ENCODE measurements at places on chromosomes 16 and 17. TPM values are rescaled to one million over a fixed set of nuclear protein-coding genes. Genes with fewer than 3 reads are reported as not detected.

- no peak overlapping the region for H3K4me3 ChIP-seq
- peaks cover 15% of the 10 kb centered on the region for H3K4me1 ChIP-seq
- no peak overlapping the region for H3K27ac ChIP-seq
- peaks cover 6% of the 10 kb centered on the region for H3K36me3 ChIP-seq
- H3K27me3 ChIP-seq: peaks cover 34% of the 10 kb centered on the region
Observed at GRCh38 chr16:4111748-4112696, 4.2 kb downstream of the ADCY9 start.

DNA sequence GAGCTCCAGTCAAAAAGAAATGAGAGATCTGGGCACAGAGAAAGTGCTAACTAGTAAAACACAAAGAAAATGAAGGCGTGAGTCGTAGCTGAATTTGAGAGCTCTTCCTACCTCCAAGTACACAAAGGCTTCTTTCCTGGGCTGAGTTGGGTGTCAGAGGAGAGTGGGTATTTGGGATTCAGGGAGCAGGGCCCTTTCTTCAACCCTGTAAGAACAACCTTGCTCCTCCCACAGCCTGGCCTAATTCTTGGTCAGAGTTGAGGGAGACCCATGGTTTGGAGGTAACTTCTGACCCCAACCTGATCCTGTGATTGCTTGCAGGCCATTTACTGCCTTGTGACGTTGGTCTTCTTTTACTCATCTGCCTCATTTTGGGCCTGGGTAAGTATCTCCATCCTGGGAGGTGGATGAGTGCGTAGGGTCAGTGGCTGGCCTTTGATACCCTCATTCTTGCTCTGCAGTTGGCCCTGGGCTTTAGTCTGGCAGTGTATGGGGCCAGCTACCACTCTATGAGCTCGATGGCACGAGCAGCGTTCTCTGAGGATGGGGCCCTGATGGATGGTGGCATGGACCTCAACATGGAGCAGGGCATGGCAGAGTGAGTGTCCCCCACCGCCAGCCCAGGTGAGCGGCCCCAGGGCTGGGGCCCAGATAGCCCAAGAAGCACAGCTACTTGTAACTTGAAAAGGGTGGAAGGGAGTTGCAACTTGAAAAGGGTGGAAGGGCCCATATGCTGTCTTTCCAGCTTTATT lies 1.3 kb downstream of the TMEM208 start:
- DNase-seq: no peak
- peaks cover 17% of the 10 kb centered on the region for H3K4me1 ChIP-seq
- H3K27ac ChIP-seq: peak overlapping the region; percentile 95
- H3K27me3 ChIP-seq: no peaks in the 10 kb centered on the region

- H3K27ac ChIP-seq: no peak overlapping the region
- DNase-seq: no peak
- H3K27me3 ChIP-seq: no peaks in the 10 kb centered on the region
- H3K4me3 ChIP-seq: no peak overlapping the region
- peaks cover 7% of the 10 kb centered on the region for H3K36me3 ChIP-seq
- peaks cover 2% of the 10 kb centered on the region for H3K4me1 ChIP-seq
Observed at GRCh38 chr16:11350921-11351335, 5.7 kb downstream of the RMI2 start.

- peak overlapping the region; percentile 93 for H3K27ac ChIP-seq
- H3K4me1 ChIP-seq: peaks cover 22% of the 10 kb centered on the region
- H3K36me3 ChIP-seq: peaks cover 21% of the 10 kb centered on the region
Observed at GRCh38 chr16:46895399-46896313, 11.5 kb downstream of the GPT2 start.

DNA sequence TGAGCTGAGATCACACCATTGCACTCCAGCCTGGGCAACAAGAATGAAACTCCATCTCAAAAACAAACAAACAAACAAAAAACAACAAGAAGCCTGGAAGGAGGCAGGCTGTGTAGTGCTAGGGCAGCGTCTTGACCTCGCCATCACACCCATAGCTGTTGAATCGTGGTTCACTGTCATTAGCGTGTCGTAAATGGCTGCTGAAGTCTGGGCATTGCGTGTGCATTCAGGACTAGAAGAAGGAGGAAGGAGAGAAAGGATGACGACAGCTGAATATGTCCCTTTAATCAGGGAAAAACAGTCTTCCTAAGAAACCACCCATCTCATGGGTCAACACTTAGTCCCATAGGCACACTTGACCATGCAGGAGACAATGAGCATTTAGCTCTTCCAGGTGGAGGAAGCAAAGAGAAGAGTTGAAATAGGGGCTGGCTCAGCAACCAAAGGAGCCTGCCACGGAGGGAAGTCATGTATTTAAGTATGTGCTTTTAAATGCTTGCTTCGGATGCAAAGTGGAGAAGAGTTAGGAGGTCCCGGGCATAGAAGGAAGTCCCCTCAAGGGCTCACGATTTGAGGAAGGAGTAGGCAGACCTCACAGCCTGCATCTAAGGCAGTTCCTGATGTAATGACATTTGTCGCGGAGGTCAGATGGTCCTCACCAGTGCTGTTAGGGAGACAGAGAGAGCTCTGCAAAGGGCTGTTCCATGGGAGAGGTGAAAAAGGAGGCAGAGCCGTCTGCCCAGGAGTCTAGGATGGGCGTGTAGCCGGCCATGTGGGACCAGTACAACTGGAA lies 8.8 kb downstream of the PRSS22 start:
- no peak for DNase-seq
- peaks cover 6% of the 10 kb centered on the region for H3K27me3 ChIP-seq
- H3K27ac ChIP-seq: no peak overlapping the region

DNA sequence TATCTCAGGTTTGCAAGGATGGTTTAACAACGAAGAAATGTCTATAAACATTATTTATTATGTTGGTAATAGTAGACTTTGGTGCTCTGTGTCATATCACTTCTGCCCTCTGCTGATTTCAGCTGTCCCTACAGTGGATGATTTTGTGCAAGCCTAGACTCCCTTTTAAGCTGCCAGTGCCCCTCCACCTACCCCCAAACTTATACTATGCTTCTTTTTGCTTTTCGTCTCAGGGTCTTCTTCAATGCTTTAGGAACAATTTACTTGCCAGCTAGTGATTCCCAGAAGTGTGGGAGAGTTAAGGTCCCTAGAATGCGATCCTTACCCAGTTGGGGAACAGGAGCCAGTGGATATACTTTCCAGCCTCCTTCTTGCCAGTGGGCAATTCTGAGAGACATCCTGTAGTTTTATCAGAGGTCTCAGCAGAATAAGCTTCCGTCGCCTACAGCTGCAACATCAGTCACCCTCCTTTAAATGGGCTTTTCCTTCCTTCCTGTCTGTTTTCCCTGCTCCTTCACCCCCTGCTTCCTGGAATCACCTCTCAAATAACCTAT lies 4.1 kb downstream of the ICAM2 start:
- H3K4me3 ChIP-seq: no peak overlapping the region
- no peak for DNase-seq
- H3K36me3 ChIP-seq: no peaks in the 10 kb centered on the region
- H3K27ac ChIP-seq: no peak overlapping the region
- peaks cover 7% of the 10 kb centered on the region for H3K4me1 ChIP-seq

- no peaks in the 10 kb centered on the region for H3K36me3 ChIP-seq
- peaks cover 23% of the 10 kb centered on the region for H3K27me3 ChIP-seq
- no peak for DNase-seq
- no peak overlapping the region for H3K27ac ChIP-seq
- peaks cover 8% of the 10 kb centered on the region for H3K4me1 ChIP-seq
Observed at GRCh38 chr17:77599699-77600098, 358.8 kb upstream of the TNRC6C start.

GRCh38 chr17:14458724-14459123 lies 157.8 kb downstream of the HS3ST3B1 start:
- H3K27ac ChIP-seq: no peak overlapping the region
- no peak overlapping the region for H3K4me3 ChIP-seq
- peaks cover 44% of the 10 kb centered on the region for H3K27me3 ChIP-seq
- no peaks in the 10 kb centered on the region for H3K4me1 ChIP-seq
- H3K36me3 ChIP-seq: no peaks in the 10 kb centered on the region

DNA sequence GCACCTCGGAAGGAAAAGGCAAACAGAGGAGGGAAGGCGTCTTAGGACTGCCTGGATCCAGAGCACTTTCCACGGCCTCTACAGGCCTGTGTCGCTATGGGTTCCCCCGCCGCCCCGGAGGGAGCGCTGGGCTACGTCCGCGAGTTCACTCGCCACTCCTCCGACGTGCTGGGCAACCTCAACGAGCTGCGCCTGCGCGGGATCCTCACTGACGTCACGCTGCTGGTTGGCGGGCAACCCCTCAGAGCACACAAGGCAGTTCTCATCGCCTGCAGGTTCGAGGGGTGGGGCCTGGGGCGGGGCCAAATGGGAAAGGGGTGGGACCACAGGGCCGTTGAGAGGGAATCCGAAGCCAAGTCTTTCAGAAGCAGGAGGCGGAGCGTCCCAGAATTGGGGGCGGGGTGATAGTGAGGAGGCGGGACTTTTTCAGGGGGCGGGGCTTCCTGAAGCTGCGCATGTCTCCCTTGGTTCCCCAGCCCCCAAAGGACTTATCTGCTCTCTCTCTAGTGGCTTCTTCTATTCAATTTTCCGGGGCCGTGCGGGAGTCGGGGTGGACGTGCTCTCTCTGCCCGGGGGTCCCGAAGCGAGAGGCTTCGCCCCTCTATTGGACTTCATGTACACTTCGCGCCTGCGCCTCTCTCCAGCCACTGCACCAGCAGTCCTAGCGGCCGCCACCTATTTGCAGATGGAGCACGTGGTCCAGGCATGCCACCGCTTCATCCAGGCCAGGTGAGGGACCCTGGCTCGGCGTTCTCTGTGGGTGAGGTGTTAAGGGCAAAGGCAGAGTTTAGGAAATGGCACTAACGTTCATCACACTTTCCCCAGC lies 939 bp downstream of the BCL6B start:
- H3K36me3 ChIP-seq: no peaks in the 10 kb centered on the region
- DNase-seq: peak; percentile 58
- H3K27me3 ChIP-seq: peaks cover 62% of the 10 kb centered on the region
- peaks cover 1% of the 10 kb centered on the region for H3K4me1 ChIP-seq

- no peaks in the 10 kb centered on the region for H3K27me3 ChIP-seq
- H3K4me1 ChIP-seq: peaks cover 22% of the 10 kb centered on the region
- peak within 1 kb of the TSS; percentile 98 for H3K4me3 ChIP-seq
- no peaks in the 10 kb centered on the region for H3K36me3 ChIP-seq
- peak within 1 kb of the TSS; percentile 99 for H3K27ac ChIP-seq
- peak; percentile 85 for DNase-seq
Observed at GRCh38 chr17:42980274-42980765, at the start of gene RUNDC1. Gene RUNDC1 (plus strand): TSS chr17:42980565. CDS start chr17:42980577, 12 bp downstream.

DNA sequence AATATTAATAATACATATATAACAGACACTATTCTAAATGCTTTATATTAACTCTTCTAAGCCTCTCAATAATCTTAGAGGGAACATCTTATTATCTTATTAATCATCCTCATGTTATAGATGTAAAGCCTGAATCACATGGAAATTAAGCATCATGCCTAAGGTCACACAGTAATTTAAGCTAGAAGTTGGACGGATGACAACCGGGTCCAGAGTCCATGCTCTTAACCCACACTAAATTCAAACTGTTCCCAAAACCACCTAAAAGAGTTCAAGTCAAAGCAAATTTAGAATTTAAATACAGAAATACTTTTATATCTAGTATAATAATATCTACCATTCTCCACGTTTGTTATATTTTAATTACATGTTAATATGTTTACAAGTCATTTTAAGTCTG lies 193.3 kb downstream of the CEP112 start:
- no peaks in the 10 kb centered on the region for H3K27me3 ChIP-seq
- no peak overlapping the region for H3K4me3 ChIP-seq
- H3K4me1 ChIP-seq: no peaks in the 10 kb centered on the region
- H3K36me3 ChIP-seq: peaks cover 11% of the 10 kb centered on the region
- no peak for DNase-seq
- H3K27ac ChIP-seq: no peak overlapping the region

- peaks cover 5% of the 10 kb centered on the region for H3K4me1 ChIP-seq
- no peaks in the 10 kb centered on the region for H3K36me3 ChIP-seq
Observed at GRCh38 chr17:38533866-38534497, 71.8 kb downstream of the SRCIN1 start.

GRCh38 chr17:73867056-73867455 lies 222.8 kb upstream of the SDK2 start:
- H3K36me3 ChIP-seq: no peaks in the 10 kb centered on the region
- DNase-seq: no peak
- peaks cover 6% of the 10 kb centered on the region for H3K4me1 ChIP-seq
- peaks cover 21% of the 10 kb centered on the region for H3K27me3 ChIP-seq
- H3K27ac ChIP-seq: no peak overlapping the region

- H3K4me1 ChIP-seq: peaks cover 3% of the 10 kb centered on the region
- peaks cover 2% of the 10 kb centered on the region for H3K36me3 ChIP-seq
- DNase-seq: no peak
- H3K4me3 ChIP-seq: no peak overlapping the region
- H3K27me3 ChIP-seq: peaks cover 80% of the 10 kb centered on the region
- peak overlapping the region; percentile 62 for H3K27ac ChIP-seq
Observed at GRCh38 chr17:29621751-29622194, 939 bp downstream of the CORO6 start.

DNA sequence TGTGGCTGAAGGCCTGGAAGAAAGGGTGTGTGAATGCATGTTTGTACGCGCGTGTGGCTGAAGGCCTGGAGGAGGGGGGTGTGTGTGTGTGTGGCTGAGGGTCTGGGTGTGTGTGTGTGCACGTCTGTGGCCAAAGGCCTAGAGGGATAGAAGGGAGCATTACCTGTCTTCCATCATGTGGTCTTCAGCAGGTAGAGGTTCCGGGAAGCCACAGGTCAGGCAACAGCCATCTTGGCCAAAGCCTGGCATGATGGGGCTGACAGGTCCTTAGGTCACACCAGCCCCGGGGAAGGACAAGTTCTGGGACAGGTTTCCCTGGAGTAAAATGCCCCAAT lies 5.2 kb downstream of the LITAFD start:
- H3K4me3 ChIP-seq: no peak overlapping the region
- no peak overlapping the region for H3K27ac ChIP-seq
- peaks cover 15% of the 10 kb centered on the region for H3K36me3 ChIP-seq
- H3K27me3 ChIP-seq: no peaks in the 10 kb centered on the region
- DNase-seq: no peak
- peaks cover 10% of the 10 kb centered on the region for H3K4me1 ChIP-seq

GRCh38 chr17:79809530-79810129 lies 12.8 kb upstream of the CBX8 start:
- H3K27me3 ChIP-seq: peaks cover 58% of the 10 kb centered on the region
- DNase-seq: no peak
- peaks cover 17% of the 10 kb centered on the region for H3K4me1 ChIP-seq
- no peaks in the 10 kb centered on the region for H3K36me3 ChIP-seq

- no peak overlapping the region for H3K4me3 ChIP-seq
- no peak for DNase-seq
Observed at GRCh38 chr16:20866145-20866772, 33.9 kb downstream of the DCUN1D3 start.

- H3K27ac ChIP-seq: no peak overlapping the region
- DNase-seq: no peak
- H3K4me1 ChIP-seq: peaks cover 30% of the 10 kb centered on the region
- peaks cover 28% of the 10 kb centered on the region for H3K27me3 ChIP-seq
Observed at GRCh38 chr17:50212121-50212843, 10.9 kb upstream of the COL1A1 start.

TP53TG3 gene
- total RNA-seq: not detected

PPM1D gene
- 20.8 TPM for total RNA-seq

SLFN13 gene
- 33.6 TPM for total RNA-seq

PRRT2 gene
- total RNA-seq: 2.4 TPM

CEP295NL gene
- 2.3 TPM for total RNA-seq

TBX4 gene
- not detected for total RNA-seq

KCNH4 gene
- total RNA-seq: not detected

KRT20 gene
- not detected for total RNA-seq

KCNH6 gene
- total RNA-seq: 13.2 TPM

INCA1 gene
- 2.8 TPM for total RNA-seq
